ENCODE measurements at places on chromosomes 12 and 14.

DNA sequence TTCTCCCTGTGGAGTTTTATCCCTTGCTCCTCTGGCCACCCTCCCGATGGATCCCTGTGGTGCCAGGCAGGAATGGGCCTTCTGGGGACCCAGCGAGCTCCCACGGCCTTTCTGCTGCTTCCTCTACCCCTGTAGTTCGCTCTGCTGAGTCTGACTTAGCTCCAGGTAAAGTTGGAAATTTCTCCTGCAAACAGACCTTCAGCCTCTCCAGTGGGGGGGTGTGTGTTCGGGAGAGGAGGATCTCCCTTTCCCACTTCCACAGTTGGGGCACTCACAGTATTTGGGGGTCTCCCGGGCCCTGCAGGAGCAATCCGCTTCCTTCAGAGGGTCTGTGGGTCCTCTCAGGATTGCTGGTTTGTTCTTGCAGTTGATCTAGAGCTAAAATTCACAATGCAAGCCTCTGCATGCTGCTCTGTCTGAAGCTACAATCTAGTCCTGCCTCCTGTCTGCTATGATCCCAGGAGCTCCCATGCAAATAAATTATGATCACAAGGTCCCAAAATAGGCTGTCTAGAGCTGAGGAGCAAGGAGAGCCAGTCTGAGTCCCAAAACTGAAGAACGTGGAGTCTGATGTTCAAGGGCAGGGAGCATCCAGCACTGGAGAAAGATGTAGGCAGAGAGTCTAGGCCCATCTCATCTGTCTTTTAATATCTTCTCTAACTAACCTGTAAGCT, 18.3 kb downstream of the MTRFR start:
- DNase-seq, result no peak

DNA sequence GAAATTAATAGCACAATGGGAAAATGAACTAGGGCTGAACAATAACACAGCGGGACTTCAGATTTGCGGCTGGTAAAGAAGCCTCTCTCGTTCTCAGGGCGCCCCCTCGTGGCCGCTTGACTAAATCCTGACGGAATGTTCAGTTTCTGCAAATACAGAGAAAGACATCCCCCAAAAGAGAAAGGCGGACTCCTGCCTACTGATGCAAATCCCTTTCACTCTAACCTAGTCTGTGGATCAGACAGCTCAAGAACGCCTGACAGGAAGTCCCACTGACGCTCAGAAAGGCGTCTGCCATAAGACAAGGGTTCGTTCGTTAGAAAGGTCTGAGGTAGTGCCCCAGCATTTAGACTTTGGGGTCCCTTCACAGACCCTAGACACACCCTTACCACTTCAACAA, 2.5 kb downstream of the NUAK1 start:
- peak; percentile 73 for DNase-seq

- DNase-seq, result no peak
Measured at GRCh38 chr14:54713379-54713778, 146.5 kb downstream of the SAMD4A start.

DNA sequence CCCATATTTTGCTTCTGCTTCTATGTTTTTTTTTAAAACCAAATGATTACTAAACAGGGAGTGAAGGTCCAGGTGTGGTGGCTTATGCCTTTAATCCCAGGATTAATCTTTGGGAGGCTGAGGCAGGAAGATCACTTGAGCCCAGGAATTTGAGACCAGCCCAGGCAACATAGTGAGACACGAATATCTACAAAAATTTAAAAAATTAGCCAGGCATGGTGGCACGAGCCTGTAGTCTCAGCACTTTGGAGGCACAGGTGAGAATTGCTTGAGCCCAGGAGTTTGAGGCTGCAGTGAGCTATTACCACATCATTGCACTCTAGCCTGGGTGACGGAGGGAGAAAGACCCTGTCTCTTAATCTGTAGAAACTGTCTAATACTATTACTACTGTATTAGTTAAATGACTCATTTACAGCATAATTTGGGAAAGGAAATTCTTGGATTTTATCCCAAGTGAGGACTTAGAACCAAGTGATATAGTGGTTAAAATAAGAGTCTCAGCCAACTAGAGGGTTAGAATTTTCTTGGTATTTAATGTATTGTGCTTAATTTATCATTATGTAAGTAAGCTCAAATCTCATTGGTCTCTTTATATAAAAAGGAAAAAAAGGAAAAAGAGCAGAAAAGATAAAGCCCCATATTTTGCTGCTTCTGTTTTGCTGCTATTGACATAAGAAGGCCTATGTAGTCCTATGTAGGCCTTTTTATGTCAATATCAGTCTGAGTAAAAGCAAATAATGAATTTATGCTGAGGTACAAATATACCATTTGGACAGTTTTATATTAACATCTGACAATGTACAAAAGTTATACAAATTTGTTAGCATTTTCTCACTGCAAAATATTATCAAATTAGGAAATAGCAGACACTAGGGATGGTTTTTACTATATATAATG, 163.4 kb downstream of the RAD51B start:
- DNase-seq, result no peak

DNA sequence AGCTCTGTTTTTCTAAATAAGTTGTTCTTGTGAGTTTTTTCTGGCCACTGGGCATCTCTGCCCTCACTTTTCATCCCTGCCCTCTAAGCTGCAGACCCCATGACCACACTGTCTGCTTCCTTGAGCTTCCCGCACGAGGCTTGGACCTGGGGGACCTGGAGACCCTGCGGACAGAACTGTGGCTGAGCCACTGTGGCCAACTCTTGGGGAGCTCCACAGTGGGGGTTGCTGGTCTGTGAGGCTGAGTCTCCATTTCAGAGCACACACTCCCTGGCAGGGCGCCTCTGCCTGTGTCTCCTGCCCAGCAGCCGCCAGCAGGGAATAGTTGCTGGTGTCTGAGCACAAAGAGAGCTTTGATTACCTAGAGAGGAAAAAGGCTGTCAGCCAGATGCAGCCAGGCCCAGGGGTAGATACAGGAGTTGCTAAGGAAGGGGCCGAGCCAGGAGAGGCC, 13.1 kb upstream of the RIN3 start:
- DNase-seq, result peak; percentile 67

DNA sequence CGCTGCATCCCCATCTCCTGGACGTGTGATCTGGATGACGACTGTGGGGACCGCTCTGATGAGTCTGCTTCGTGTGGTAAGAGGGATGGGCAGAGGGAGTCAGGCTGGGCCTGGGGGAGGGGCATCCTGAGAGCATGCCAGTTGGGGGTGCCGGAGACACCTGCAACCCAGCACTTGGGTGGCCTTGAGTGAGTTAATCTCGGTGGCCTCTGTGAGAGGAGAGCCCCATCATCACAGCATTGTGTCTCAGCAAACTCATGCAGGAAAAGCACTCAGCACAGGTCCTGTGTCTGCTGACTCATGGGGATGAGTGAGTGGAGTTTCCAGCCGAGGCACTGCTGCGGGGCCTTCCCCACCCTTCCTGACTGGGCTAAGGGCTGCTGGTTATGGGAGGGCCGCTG, 19.6 kb upstream of the LRP1-AS start:
- DNase-seq, result no peak

GRCh38 chr12:100356644-100357223, at the start of gene SLC17A8:
SLC17A8 (plus strand) TSS chr12:100357074; CDS start chr12:100357392, 318 bp downstream.
- no peak for DNase-seq

DNA sequence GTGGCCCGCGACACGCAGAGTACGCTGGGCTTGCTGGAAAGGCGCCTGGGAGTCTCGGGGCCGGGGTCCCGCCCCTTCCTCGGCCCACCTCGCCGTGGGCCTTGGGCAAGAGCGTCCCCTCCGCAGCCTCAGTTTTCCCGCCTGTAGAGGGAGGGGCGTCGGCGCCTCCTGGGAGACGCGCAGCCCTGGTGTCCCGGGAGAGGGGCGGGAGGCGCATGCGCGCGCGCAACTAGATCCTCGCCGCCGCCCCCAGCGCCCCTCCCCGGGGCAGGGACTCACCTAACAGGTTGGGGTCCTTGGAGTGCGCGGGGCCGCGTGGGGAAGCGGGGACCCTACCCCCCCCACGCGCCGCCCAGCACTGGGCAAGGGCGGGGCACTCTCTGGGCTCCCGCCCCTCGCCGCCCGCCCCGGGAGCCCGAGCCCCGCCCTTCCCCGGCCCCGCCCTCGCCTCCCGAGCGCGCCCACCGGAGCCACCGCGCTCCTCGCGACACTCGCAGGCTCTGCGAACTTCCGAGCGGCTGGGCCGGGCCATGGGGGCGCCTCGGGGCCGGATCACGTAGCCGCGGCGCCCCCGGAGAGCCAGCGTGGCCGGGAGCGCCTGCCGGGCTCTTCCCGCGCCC, at the start of gene KIF26A:
Gene KIF26A (plus strand): TSS at position 490 of the 620 bp plus-strand sequence. CDS start 136 bp downstream, outside the sequence.
- DNase-seq, result no peak
